ENCODE measurements at places on chromosomes 5 and 9.

DNA sequence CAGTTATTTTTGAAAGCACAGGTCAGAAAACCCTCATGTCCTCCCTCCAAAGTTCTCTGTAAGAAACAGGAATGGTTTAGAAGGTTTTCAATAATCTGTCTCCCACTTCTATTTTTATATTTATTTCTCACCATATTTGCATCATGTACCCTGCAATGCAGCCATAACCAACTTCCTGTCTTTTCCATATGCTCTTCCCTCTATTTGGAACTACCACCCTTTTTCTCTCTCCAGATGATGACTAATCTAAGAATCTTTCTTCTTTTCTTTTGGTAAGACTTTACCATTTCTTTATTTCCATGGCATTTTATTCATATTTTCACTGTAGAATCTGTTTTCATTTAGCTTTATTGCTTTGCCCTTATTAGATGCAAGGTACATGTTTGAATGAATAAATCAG is 33.9 kb downstream of the MAN2A1 start:
- DNase-seq: no peak

DNA sequence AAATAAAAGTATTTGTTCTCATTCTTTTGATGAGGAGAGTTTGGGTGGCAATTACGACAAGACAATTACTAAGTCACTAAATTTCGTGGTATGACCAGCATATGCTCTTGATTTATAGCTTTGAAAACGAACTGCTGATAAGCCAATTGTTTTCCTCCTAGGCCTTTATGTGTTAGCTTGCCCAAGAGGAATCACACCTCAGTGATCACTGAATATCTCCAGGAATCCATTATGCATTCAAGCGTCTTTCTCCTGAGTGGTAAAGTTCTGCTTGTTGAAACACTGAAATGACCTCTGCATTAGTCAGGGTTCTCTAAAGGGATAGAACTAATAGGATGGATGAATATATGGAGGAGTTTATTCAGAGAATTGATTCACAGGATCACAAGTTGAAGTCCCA is 677.7 kb upstream of the MEF2C start:
- no peak for DNase-seq

DNA sequence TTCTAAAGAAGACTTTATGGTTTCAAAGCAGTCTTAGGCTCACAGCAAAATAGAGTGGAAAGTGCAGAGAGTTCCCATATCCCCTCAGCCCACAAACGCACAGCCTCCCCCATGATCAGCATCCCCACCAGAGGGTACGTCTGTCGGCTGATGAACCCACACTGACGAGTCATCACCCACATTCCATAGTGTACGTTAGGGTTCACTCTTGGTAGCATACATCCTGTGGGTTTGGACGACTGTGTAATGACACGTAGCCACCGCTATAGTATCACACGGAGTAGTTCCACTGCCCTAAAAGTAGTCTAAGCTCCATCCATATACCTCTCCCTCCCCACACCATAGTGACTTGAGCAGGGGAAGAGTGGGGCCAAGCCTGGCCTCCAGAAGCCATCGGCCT is 135.7 kb upstream of the PHYKPL start:
- DNase-seq: no peak

GRCh38 chr5:146920351-146920881 is 41.9 kb upstream of the PPP2R2B start:
- DNase-seq: no peak

- DNase-seq: no peak
These were observed 47.9 kb downstream of the PRRT1B start for GRCh38 chr9:131593091-131593820.

GRCh38 chr5:53575831-53576230 is 15.4 kb downstream of the NDUFS4 start:
- no peak for DNase-seq

GRCh38 chr5:170885256-170885655 is 23.4 kb downstream of the RANBP17 start:
- no peak for DNase-seq
